Breast epithelium (tissue), 4 donors: ENCODE measurements at places on chromosomes 6 and 20.

DNA sequence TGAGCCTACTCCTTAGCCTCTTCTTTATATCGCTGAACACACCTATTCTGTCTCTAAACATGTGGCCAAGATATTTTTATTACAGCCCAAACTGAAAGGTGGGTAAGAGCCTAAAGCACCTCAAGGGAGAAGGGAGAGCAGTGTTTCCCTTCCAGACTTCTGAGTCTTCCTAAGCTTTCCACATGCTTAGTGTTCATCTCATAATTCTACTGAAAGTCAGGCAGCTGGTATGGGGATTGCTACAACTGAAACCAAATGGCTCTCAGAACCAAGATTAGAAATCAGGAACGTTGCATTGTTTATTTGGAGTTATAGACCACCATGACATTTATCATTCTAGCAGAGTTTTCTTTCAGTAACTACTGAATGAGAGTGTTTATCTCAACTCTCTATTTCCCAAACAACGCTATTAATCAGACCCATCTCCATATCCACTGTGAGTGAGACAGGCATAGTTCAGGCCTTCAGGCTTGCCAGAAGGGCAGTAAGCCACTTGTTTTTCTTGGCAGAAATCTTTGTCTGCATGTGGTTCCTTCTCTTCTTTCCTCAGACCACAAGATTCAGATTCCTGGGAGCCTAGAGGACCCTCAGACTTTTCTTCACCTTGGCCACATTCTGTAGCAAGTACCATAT lies 22.8 kb downstream of the VGLL2 start:
- no peak for DNase-seq
- no peak overlapping the region for H3K27ac ChIP-seq
- H3K27me3 ChIP-seq = peaks cover 10% of the 10 kb centered on the region
- H3K36me3 ChIP-seq = no peaks in the 10 kb centered on the region
- H3K4me1 ChIP-seq = no peaks in the 10 kb centered on the region
- no peak overlapping the region for H3K4me3 ChIP-seq

- no peaks in the 10 kb centered on the region for H3K27me3 ChIP-seq
- DNase-seq = no peak
- no peaks in the 10 kb centered on the region for H3K4me1 ChIP-seq
- no peak overlapping the region for H3K4me3 ChIP-seq
- H3K36me3 ChIP-seq = no peaks in the 10 kb centered on the region
- no peak overlapping the region for H3K27ac ChIP-seq
These were observed 617.4 kb upstream of the CDH4 start for GRCh38 chr20:60634491-60635172.

GRCh38 chr6:117265410-117266256 lies at the start of gene VGLL2:
VGLL2 (plus strand) TSS chr6:117265558; CDS start chr6:117265764, 206 bp downstream.
- H3K27ac ChIP-seq = no peak within 1 kb of the TSS
- no peaks in the 10 kb centered on the region for H3K36me3 ChIP-seq
- H3K27me3 ChIP-seq = no peaks in the 10 kb centered on the region
- H3K4me3 ChIP-seq = peak within 1 kb of the TSS; percentile 26
- DNase-seq = no peak

- DNase-seq = no peak
- no peaks in the 10 kb centered on the region for H3K27me3 ChIP-seq
- H3K4me3 ChIP-seq = no peak overlapping the region
- peaks cover 5% of the 10 kb centered on the region for H3K4me1 ChIP-seq
These were observed 249.2 kb upstream of the RREB1 start for GRCh38 chr6:6858533-6858982.

DNA sequence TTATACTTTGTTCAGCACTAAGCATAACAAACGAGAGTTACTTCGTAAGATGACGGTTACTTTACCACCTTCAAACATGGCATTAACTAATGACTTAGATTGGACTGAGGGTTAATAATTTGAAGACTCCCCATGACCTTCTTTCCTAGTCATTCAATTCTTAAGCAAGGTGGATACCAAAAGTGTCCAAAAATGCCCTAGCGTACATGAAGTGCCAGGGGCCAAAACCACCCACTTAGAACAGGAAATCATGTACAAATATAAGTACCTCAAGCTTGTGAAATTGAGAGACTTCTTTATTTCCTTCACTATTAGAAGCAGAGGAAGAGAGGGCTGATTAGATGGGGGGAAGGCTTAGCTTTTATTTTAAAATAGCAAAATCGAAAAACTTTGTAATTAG lies 166.4 kb downstream of the ATXN1 start:
- no peak for DNase-seq
- H3K36me3 ChIP-seq = no peaks in the 10 kb centered on the region
- no peaks in the 10 kb centered on the region for H3K27me3 ChIP-seq
- no peaks in the 10 kb centered on the region for H3K4me1 ChIP-seq

GRCh38 chr20:63517376-63518309 lies 2.9 kb upstream of the PPDPF start:
- no peak overlapping the region for H3K27ac ChIP-seq
- H3K4me1 ChIP-seq = peaks cover 11% of the 10 kb centered on the region
- H3K36me3 ChIP-seq = no peaks in the 10 kb centered on the region
- H3K27me3 ChIP-seq = no peaks in the 10 kb centered on the region
- H3K4me3 ChIP-seq = no peak overlapping the region
